ENCODE measurements at places on chromosomes 5 and 9.

DNA sequence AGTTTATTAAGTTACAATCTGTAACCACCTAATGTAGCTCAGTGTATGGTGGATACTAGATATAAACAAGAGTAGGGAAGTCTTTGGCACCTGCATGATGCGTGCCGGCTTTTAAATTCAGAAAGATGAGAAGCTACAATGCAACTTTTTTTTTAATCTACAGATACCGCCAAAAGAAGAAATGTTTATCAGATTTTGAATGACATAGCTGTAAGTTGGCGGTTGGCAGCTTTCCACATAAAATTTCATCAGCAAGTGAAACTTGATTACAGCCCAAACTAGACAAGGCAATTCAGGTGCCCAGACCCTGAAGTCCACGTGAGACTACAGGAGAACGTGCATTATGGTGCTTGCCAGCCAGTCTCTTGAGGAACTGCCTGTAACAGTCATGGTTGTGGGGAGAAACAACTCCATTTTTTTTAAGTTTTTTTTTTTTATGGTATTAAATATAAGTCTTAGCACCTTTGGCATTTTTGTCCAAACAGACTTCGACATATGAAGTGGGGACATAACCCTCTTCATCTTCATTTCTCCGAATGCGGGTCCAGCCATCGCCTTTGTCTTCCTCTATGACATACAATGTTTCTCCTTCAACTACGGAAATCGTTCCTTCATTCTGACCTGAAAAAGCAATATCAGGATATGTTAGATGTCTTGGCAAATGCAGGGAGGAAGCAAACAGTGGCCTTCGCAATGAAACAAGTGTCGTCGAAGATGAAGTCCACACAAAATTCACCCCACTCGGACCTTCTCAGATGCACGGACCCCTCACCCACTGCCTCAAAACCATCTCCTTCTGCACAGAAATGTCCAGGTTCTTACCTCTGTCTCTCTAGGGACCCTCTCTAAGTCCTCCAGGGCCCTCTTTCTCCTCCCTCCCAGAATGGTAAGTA is 60.4 kb downstream of the USP20 start:
- no peak for DNase-seq

DNA sequence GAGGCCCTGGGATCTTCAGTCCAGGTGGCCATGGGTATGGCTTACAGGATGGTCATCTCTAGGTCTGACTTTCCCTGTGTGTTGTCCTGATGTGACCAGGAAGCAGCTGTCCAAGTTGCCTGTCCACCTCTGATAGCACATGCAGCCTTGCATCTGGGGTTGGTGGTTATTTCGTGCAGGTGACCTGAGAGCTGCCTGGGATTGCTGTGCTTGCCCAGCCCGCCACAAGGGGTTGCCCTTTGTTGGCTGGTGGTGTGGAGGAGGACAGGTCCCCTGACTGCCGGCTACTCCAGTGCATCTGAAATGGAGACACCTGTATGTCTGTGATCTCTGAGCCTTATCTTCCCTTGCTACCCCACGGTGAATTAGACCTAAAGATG is 212.6 kb downstream of the ARHGAP26 start:
- DNase-seq: no peak

DNA sequence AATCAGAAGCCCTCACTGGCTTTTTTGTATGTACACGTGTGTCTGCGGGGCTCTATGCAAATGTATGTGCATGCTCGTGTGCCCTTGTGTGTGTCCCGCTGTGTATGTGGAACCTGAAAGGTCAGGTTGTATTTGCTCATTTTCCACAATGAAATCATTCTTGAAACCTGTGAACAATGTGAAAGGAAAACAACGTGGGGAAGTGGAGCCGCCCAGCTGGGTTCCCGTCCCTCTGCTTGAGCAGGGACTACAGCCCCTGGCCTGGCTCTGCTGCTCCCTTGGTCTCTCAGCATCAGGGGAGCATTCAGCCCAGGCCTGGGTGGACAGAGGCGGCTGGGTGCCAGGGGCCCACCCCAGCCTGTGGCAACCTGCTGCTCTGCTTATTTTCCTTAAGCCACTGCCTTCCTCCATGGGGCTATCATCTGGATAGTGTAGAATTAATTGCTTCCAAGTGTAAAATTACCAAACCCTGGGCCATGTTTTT is 3.0 kb downstream of the ECSCR start:
- DNase-seq: no peak

DNA sequence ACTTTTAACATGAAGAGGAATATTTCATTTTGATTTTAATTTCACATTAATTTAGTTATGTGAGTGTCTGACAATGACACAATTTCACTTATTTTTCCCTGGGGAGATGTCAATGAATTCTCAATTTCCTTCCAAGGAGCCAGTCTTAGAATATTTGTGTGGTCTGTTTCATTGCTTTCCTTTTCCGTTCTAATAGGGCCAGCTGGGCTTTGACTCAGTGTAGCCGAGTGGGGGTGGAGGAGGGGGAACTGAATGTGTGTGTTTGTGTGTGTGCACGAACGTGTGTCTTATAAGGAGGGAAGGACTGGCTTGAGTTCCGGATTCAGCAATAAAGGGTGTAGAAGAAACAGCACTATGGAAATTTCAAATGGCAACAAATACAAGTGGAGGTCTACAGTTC is 100.0 kb downstream of the BASP1 start:
- no peak for DNase-seq

- no peak for DNase-seq
Measured at GRCh38 chr5:39816156-39816845, 391.5 kb upstream of the DAB2 start.

GRCh38 chr5:20678386-20678785 is 690.4 kb upstream of the CDH18 start:
- no peak for DNase-seq

DNA sequence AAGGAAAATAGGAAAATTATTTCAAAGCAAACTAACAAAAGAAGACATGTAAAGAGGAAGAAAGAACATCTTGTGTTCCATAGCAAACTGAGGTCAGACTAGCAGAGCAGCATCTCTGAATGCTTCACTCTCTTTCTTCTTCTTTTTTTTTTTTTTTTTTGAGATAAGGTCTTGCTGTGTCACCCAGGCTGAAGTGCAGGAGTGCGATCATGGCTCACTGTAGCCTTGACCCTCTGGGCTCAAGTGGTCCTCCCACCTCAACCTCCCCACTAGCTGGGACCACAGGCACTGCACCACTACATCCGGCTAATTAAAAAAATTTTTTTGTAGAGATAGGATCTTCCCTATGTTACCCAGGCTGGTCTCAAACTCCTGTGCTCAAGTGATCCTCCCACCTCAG is 36.6 kb downstream of the MELK start:
- no peak for DNase-seq

GRCh38 chr5:75521195-75521594 is 9.5 kb downstream of the POLK start:
- no peak for DNase-seq

GRCh38 chr5:136598802-136599404 is 233.6 kb upstream of the TRPC7 start:
- DNase-seq: no peak

- DNase-seq: no peak
Measured at GRCh38 chr5:158854260-158854783, 245.4 kb downstream of the EBF1 start.

GRCh38 chr5:36624277-36624676 is 17.9 kb downstream of the SLC1A3 start:
- DNase-seq: no peak

DNA sequence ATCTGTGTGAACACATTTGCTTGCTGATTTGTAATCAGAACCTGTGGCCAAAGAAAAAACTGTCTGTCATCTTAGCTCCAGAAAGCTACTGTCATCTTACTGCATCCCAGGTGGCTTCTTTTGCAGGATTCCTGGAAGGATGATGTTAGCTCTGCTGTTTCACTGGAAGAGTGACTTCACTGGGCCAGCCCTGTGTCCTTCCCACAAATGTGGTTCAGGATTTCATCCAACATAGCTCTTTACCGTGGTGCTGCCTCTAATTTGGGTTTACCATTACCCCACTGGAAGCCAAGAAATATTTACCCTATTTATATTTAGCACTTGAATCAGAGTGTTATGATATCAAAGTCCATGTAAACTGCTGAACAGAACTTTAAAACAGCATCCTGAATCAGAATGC is 501.0 kb downstream of the GADD45G start:
- no peak for DNase-seq

All from stimulated activated CD8-positive, alpha-beta memory T cell treated with anti-CD3 and anti-CD28 coated beads, Interleukin-4, amount 100 ng/mL, for 1 hour (primary cell).